ENCODE measurements at places on chromosomes 13 and 19.

DNA sequence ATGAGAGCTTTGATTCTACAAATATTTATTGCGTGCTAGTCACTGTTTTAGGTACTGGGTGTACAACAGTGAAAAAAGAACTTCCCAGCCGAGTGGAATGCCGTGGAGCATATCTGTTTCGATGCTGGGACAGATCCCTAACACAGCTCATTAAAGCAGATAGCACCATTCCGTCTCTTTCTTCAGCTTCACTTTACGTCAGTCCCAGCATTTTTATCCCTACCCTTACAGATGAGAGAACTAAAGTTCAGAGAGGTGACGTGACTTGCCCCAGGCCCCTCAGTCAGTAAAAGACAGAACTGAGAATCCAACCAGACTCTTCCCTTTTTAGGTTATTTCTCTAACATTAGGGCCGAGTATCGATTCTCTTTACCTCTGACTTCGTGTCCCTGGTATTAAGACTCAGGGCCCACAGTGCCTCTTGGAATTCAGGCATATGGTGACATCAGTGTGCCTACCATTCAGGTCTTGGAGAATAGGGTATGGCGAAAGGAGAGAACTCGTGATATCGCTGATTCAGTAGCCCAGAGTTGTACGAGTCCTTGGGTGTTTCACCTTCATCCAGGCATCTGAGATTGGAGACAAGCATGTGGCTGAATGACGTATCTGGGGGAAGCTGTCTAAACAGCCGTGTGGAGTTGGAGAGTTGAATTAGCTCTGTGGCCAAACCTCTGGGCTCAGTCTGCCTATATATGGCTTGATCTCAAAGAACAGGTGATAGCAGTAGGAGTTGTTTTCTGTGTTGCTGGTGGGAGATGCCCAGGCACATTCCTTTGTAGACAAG lies 27.1 kb downstream of the ACTN4 start:
- no peak for DNase-seq

- DNase-seq, result no peak
These were observed 71.7 kb upstream of the MLNR start for GRCh38 chr13:49148405-49148804.

DNA sequence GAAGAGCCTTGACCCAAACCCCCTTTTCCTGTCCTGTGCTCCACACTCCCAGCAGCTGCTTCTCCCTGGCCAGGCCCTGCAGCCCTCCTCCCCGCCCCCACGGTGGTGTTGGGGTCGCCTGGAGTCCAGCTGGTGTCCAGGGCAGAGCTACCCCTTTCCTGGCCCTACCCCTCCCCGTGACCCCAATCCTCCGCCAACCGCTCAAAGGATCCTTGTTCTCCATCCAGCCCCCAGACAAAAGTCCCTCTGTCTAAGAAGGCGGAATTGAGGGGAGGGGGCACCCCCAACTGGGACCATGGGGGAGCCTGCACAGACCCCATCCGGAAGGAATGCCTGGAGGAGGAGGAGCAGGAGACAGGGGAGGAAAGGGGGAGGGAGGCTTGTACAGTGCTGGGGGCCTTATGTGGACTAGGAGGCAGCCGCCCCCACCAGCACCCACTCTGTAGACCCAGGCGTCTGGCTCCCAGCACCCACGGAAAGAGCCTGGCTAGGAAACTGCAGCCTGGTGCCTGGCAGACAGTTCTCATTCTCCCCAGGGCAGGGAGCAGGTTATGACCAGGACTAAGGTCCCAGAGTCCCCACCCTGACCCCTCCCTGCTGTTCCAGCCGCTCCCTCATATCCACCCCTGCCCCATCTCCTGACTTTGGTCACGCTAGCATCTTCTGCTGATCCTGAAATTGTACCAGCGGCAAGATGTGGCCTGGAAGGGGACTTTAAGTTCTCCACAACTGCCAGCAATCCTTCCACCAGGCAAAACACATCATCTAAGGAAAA lies at the start of gene FXYD3:
FXYD3 (plus strand) TSS at position 647 of the 775 bp plus-strand sequence. CDS start 3,554 bp downstream, outside the sequence.
- no peak for DNase-seq

DNA sequence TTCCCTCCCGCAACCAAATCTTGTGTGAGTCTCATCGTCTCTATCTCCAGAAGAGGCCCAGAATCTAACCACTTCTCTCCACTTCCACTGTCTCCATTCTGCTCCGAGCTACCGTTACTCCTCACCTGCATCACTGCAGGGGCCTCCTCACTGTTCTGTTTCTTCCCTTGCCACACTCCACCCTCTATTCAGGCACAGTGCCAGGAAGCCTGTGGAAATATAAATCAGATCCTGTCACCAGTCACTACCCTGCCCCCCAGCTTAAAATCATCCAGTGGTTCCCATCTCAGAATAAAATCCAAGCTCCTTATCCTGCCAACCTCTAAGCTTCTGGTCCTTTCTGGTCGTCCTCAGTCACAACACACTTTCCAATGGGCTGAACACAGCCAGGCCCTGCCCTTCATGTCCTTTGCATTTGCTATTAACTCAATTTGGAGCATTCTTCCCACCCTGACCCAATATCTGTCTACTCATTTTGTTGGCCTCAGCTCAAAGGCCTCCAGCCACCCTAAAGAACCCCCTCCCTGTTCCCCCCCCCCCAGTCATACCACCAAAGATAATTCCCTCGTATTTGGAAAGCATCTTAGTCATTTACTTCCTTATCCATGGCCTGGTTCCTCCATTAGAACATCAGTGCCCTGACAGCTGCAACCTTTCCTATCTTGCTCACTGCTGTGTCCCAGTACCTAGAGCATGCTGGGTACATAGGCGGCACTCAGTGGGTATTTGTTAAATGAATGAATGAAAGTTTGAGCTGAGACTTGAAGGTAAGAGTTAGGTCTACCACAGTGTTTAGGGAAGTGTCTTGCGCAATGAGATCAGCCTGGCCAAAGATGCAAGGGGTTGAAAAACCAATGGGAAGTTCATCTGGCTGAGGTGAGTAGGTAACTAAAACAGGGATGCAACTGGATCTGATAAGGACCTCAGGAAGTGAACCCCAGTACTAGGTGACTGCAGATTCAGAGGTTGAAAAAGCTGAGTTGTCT lies 24.4 kb downstream of the ZNF175 start:
- no peak for DNase-seq

GRCh38 chr13:36973621-36974295 lies 25.4 kb downstream of the ALG5 start:
- DNase-seq, result no peak

DNA sequence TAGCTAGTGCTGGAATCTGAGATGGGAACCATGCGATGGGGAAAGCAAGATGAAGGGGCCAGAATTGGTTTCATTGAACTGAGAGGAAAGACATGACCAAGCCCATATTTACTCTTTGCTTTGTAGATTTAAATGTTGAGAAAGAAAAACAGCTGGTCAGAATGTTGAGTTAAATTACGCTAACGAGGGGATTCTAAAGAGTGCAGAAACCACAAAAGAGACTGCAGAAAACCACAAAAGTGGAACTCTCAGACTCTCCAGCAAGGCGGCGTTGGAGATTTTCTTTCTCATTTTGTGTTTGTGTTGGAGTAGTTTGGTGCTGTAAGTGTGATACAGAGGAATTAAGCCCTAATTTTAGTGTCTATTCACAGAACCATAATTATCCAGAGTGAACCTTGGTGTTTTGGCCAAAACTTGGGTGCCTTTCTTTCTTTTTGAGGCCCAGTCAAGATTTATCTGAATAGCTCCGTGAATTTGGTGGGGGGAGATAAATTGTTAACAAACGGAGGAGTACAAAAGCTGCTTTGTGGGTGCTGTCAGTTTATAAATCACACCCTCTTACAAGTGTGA lies 26.3 kb downstream of the SAE1 start:
- DNase-seq, result no peak

DNA sequence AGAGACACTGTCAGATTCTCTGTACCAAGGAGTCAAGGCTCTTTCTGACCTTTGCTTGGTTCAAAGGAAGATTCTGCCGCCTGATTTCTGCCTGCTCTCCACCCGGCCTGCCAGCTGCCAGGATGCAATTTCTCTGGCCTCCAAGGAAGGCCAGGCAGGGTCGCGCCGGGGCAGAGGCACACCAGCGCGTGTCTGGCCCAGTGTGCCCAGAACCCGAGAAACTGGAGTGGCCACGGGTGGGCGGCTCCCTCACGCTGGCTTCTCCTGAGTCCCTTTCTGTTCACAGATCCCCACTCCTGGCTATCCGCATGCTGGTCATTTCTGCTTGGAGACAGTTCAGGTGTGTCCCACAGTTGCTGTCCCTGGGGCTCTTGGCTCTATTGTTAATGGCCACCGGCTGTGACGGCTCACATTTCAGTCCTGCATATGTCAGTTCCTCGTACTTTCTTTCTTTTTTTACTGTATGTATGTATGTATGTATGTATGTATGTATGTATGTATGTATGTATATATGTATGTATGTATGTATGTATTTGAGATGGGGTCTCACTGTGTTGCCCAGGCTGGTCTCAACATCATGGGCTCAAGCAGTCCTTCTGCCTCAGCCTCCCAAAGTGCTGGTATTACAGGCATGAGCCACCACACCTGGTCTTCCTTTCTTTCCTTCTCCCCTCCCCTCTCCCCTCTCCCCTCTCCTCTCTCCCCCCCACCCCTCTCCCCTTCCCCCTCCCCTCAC lies 16.9 kb downstream of the TMPRSS9 start:
- DNase-seq, result no peak

DNA sequence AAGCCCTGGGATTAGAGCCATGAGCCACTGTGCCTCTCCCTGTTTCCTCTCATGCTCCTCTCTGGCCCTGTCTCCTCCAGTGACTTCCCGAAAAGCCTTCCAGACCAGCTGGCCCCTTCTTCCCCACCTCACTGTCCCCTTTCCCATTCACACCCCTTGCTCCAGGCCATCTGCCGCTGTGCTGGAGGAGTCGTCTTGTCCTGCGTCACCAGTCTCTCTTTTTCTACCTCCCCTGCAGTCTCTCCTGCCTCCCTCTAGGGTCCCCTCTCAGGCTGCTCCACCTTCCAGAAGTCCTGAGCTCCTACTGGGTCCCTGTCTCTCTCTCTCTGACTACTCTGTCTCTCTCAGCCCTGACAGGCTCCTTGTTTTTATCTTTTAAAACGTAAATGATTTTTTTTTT lies 5.3 kb upstream of the FFAR1 start:
- DNase-seq, result no peak

DNA sequence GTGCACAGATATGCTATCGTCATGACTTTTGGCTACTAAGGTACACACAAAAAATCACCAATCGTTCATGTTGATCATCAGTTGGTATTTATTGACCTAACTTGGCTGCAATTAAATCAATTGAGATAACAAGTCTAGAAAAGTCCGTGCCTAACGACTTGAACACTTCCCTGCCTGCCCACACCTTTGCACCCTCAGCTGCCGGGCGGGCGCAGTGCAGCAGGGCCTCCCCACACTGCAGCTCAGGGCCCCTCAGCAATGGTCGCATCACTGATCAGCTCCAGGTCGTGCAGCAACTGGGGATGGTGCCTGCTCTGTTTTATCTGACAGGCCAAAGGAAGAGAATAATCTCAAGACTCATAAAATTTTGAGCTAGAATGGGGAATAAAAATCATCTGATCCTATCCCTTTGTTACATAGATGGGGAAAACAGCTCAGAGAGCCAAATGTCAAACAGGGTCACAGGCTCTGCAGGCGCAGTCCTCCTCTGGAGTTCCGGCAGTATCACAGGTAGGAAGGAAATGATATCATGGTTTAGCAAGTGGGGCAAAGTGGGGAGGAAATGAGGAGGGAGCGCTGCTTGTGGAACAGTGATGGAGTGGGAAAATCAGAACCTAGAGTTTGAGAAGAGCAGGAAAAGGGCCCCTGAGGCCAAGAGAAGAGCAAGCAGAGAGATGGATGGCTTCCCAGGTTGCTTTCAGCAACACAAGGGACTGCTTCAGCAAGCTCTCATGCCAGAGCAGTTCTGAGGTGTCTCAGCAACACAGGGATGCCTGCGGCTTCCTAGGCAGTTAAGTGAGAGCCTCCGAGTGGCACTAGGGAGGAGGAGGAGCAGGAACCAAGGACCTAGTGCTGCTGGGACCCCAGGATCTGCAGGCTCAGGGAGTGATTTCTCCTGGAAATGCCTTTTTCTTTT lies 57.5 kb downstream of the SLC7A1 start:
- peak; percentile 17 for DNase-seq

DNA sequence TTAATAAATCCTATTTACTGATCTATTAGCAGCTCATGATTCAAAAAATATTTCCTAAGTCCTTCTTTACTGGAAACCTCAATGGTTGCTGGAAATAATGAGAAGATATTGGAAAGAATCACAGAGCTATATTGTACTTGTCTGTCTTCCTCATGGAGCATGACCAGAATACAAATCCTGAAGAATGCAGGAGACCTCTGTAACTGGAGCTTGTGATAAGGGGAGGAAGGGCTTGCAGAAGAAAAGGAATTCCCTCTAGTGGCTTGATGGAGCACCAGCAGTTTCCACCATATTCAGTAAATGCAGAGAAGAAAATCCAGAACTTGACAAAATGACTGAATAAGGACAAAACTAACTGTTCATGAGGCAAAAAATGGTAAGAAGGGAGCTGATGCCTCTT lies 1333.1 kb downstream of the EFNB2 start:
- DNase-seq, result no peak
